ENCODE measurements at places on chromosomes 2 and 18.
A peak's percentile ranks its signal among the peaks of the same experiment; 100 is the strongest.

- DNase-seq, result peak; percentile 63
Observed at GRCh38 chr18:22650247-22650646, 232.5 kb upstream of the CTAGE1 start.

- peak; percentile 36 for DNase-seq
Observed at GRCh38 chr2:70785137-70785911, 5.1 kb downstream of the FIGLA start.

DNA sequence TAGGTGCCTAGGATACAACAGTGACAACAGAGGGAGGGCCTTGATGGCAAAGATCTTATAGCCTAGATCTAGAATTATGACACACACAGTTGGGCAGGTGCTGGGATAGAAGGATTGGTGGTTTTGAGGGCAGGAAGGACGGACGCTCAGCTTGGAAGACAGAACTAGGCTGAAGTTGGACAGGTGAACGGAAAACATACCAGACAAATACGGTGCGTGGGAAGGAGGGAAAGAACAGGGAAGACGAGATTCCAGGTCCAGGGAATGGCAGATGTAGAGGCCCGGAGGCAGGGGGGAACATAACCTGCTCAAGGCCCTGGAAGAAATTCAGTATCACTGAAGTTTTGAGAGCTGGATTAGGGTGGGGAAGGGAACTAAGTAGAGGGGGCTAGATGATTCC, 40.8 kb downstream of the CRACDL start:
- no peak for DNase-seq

DNA sequence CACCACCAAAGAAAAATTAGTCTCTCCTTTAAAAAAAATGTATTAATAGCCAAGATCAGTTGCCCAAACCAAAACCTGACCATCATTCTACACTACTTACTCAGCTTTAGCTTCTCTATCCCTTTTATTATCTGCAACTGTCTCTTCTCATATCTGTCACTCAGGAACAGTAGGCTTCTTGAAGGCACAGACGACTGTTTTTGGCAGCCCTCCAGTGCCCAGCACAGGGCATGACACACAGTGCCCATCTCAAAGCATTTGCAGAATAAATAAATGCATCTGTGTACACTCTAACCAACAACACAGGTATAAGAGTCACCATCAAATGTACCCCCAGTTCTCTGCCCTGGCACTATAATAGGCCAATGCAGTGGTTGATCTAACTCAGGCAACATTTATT, 117.2 kb downstream of the UXS1 start:
- DNase-seq, result no peak

DNA sequence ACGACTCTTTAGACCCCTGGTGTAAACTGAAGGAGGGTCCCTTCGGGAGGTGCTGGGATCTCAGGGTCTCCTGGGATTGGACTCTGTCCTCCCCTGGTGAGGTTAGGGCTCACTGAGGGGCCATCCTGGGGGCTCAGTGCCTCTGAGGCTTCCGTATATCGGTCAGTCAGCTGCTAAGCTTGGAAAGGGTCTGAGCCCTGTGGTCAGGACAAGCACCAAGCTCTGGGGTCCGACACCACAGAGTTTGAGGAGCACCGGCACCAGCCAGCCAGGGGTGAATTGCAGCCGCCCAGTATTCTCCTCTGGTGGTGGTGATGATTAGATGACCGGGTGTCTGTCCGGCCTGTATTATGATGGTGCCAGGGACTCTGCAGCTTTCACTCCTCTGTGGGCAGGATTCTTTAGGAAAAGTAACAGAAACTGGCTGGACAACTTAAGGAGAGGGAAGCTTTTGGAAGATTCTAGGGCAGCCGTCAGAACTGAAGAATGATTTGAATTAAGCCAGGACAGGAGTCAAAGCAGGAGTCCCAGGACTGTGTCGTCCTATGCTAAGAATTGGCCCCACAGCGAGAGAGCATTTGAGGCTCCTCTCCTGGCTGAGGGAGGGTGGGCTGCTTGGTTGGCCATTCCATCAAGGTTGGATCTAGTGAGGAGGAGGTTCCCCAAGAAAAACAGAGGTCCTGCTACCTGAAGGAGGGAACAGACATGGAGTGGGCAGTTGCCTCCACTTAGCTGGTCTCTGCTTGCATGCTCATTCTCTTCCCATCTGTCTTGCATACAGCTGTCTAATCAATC, 158.6 kb upstream of the HS6ST1 start:
- DNase-seq, result no peak

DNA sequence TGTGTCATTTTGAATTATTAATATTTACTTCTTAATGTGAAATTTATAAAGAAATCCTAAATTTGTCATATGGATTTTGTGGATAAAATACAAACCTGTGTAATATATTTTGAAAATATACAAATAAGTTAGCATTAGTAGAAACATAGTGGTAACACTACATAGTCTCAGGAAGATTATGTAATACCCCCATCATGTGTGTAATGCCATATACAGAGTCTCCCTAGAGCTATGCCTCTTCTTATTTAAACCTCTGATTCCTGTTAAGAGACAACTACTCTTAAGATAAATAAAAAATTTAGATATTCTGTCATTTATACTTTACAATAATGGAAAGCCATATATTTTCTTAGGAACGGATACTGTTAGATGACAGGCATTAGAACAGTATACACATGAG, 2012.0 kb upstream of the LRRTM1 start:
- DNase-seq, result no peak

All from fibroblast of skin of scalp (primary cell).